ENCODE measurements at places on chromosomes 1 and 21.

GRCh38 chr1:20476265-20477038 lies 9.6 kb downstream of the CAMK2N1 start:
- H3K4me3 ChIP-seq, result no peak overlapping the region
- no peaks in the 10 kb centered on the region for H3K36me3 ChIP-seq
- peaks cover 26% of the 10 kb centered on the region for H3K4me1 ChIP-seq
- DNase-seq, result no peak
- peaks cover 8% of the 10 kb centered on the region for H3K27me3 ChIP-seq

DNA sequence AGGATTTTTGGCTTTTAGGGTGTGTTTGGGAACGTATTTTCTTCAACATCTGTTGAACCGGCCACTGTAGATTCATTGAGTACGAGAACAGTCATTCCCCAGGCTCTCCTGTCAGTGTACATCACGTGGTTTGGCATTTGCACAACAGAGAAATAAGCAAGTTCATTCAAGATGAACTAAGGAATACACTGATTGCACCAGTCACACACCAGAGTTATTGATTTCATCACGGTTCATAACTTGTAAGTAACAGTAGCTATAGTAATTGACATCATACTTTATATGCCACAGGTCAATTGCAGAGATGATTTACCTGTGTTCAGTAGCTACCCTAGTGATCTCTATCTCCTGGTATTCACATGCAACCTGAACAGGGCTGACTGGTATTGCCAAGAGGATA lies 90.7 kb upstream of the ETS2 start:
- H3K27me3 ChIP-seq, result no peaks in the 10 kb centered on the region
- no peaks in the 10 kb centered on the region for H3K36me3 ChIP-seq
- H3K4me3 ChIP-seq, result no peak overlapping the region
- DNase-seq, result no peak
- no peaks in the 10 kb centered on the region for H3K4me1 ChIP-seq

GRCh38 chr1:162166917-162167615 lies 97.6 kb downstream of the NOS1AP start:
- H3K27ac ChIP-seq, result no peak overlapping the region
- no peak overlapping the region for H3K4me3 ChIP-seq
- H3K27me3 ChIP-seq, result no peaks in the 10 kb centered on the region
- H3K36me3 ChIP-seq, result no peaks in the 10 kb centered on the region

GRCh38 chr1:47850451-47850850 lies 146.7 kb downstream of the TRABD2B start:
- H3K27me3 ChIP-seq, result no peaks in the 10 kb centered on the region
- no peak for DNase-seq
- no peaks in the 10 kb centered on the region for H3K36me3 ChIP-seq
- no peak overlapping the region for H3K4me3 ChIP-seq
- no peaks in the 10 kb centered on the region for H3K4me1 ChIP-seq
- H3K27ac ChIP-seq, result no peak overlapping the region

- no peaks in the 10 kb centered on the region for H3K36me3 ChIP-seq
- no peak for DNase-seq
- no peak overlapping the region for H3K4me3 ChIP-seq
- H3K27ac ChIP-seq, result no peak overlapping the region
- H3K27me3 ChIP-seq, result no peaks in the 10 kb centered on the region
Measured at GRCh38 chr21:29671728-29672127, 268.1 kb downstream of the GRIK1 start.

DNA sequence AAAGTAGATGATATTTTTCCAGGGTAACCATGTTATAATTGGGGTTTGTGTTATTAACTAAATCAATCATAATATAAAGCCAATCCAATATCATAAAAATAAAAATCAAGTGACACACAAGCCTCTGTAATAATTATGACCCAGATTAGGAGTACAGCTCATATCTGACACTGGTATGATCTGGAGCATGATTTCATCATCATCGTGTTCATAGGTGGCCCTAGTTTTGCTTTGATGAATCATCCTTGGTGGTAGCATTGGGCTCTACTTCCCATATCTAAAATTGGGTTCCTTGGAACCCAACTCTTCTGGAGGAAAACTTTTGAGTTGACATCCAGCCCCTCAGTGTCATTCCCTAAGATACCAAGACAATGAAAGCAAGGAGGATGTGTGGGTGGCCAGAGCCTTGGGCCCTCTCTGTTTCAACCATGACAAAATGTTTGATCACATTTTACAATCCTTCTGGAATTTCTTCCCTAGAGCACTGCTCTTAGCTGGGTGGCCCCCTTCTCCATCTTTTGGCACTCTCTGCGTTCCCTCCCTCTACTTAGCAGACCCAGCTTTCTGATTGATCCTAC lies 37.0 kb upstream of the ENAH start:
- no peaks in the 10 kb centered on the region for H3K27me3 ChIP-seq
- no peak for DNase-seq
- no peaks in the 10 kb centered on the region for H3K4me1 ChIP-seq
- no peak overlapping the region for H3K27ac ChIP-seq
- H3K4me3 ChIP-seq, result no peak overlapping the region
- H3K36me3 ChIP-seq, result no peaks in the 10 kb centered on the region

DNA sequence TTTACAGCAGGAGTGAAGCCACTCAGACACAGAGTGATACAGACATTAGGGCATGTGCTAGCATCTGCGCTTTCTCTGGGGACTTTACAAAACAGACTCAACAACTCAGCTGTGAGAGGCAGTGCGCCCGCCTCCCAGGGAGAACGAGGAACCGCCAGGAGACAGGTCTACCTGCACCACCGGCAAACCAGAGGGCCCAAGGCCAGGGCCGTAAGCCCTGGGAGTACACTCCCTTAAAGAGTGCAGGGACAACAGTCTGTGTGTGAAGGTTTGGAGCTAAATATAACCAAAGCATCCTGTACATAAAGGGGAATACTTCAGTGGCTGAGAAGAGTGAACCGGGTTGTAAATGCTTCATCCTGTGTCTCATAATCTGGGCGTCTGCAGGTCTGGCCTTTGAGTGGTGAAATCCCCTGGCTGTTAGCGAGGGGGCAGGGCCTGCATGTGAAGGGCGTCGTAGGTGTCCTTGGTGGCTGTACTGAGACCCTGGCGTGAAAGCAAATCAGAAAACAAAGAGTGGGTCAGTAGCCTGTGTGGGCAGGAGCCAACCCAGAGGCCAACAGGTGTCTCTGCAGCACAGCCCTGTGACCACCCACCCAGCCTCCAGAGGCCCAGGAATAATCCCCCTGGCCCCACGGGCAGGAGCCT lies 86.9 kb downstream of the CD247 start:
- H3K4me1 ChIP-seq, result peaks cover 15% of the 10 kb centered on the region
- no peak for DNase-seq
- no peaks in the 10 kb centered on the region for H3K27me3 ChIP-seq
- no peak overlapping the region for H3K4me3 ChIP-seq

DNA sequence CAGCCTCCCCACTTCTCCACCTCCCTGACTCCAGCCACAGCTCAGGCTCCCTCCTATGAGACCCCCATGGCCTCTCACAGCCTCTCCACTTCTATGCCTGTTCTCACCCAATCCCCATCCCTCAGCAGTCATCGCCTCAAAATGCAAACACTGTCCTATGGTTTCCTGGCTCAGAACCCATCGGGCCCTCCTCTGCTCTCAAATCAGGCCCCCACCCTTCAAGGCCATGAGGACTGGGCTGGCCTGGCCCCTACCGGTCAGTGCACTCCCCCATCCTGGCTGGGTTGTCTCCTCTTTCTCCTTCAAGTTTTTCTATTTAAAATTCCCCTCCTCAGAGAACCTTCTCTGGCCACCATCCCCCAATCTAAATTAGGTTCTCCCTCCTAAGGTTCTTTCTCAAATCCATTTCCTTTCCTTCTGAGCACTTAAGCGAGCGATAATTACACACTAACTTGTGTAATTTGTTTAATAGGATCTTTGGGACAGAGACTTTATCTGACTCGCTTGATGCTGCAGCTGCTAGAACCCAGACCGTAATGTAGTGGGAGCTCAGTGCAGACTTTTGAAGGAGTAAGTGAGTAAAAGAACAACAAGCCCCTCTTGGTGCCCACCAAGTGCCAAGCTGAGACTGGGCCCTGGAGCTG lies 347.2 kb downstream of the MATN1 start:
- no peak for DNase-seq
- H3K36me3 ChIP-seq, result no peaks in the 10 kb centered on the region
- H3K27ac ChIP-seq, result no peak overlapping the region
- H3K4me1 ChIP-seq, result no peaks in the 10 kb centered on the region
- no peaks in the 10 kb centered on the region for H3K27me3 ChIP-seq

DNA sequence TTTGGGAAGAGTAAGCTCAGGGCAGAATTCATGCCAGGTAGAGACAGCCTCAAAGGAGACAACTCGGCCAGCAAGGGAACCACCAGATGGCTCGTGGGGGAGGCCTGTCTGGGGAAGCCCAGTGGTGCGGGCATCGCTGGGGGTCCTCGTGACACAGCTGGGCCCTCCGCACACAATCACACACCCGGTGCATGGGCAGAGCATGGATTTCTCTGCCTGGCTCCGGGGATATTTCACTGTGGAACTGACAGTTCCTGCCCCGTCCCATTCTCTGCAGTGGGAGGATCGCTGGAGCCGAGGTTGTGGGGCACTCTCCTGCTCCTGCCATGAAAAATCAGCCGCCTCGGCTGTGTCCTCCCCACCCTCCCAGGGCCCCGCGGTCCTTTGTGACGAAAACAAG lies 108.0 kb downstream of the CRYAA start:
- H3K27me3 ChIP-seq, result peaks cover 29% of the 10 kb centered on the region
- DNase-seq, result no peak

GRCh38 chr1:203252678-203253077 lies 23.2 kb upstream of the CHIT1 start:
- no peaks in the 10 kb centered on the region for H3K4me1 ChIP-seq
- no peaks in the 10 kb centered on the region for H3K27me3 ChIP-seq
- no peaks in the 10 kb centered on the region for H3K36me3 ChIP-seq
- no peak for DNase-seq
- no peak overlapping the region for H3K4me3 ChIP-seq
- H3K27ac ChIP-seq, result no peak overlapping the region

GRCh38 chr1:109267743-109268300 lies 15.1 kb downstream of the PSRC1 start:
- H3K27ac ChIP-seq, result no peak overlapping the region
- no peaks in the 10 kb centered on the region for H3K27me3 ChIP-seq
- DNase-seq, result no peak
- H3K36me3 ChIP-seq, result peaks cover 83% of the 10 kb centered on the region

GRCh38 chr21:41402796-41403195 lies 23.2 kb upstream of the MX1 start:
- H3K36me3 ChIP-seq, result no peaks in the 10 kb centered on the region
- H3K27ac ChIP-seq, result no peak overlapping the region
- no peak for DNase-seq
- H3K4me3 ChIP-seq, result no peak overlapping the region
- H3K4me1 ChIP-seq, result no peaks in the 10 kb centered on the region
- H3K27me3 ChIP-seq, result no peaks in the 10 kb centered on the region

DNA sequence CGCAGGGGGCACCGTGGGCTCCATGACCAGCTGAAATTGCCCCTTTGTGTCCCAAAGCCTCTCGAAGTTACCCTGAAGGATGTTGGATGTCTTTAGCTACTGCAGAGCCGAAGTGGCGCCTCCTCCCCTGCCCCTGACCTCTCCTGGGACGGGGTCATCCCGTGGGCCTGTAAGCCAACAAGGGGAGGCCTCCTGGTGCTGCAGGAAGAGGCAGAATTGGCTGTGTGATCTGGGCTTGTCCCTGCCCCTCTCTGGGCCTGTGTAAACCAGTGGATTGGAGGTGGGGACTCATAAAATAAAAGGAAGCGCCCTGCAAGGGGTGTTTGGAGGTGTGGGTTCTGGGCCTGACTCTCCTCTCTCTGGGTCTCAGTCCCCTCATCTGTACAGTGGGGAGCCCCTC lies 2.1 kb upstream of the TAS1R2 start:
- H3K36me3 ChIP-seq, result no peaks in the 10 kb centered on the region
- no peaks in the 10 kb centered on the region for H3K4me1 ChIP-seq
- no peaks in the 10 kb centered on the region for H3K27me3 ChIP-seq
- no peak for DNase-seq

GRCh38 chr1:153793261-153793972 lies 18.2 kb downstream of the SLC27A3 start:
- H3K27ac ChIP-seq, result no peak overlapping the region
- peak; percentile 58 for DNase-seq
- H3K4me3 ChIP-seq, result peak overlapping the region; percentile 35
- no peaks in the 10 kb centered on the region for H3K36me3 ChIP-seq
- H3K27me3 ChIP-seq, result peaks cover 5% of the 10 kb centered on the region
- peaks cover 36% of the 10 kb centered on the region for H3K4me1 ChIP-seq

Measured in neuronal stem cell (in vitro differentiated cells).